ENCODE measurements at places on chromosomes 7 and 10.

GRCh38 chr7:105496521-105496920 lies 25.6 kb downstream of the PUS7 start:
- no peak for DNase-seq

DNA sequence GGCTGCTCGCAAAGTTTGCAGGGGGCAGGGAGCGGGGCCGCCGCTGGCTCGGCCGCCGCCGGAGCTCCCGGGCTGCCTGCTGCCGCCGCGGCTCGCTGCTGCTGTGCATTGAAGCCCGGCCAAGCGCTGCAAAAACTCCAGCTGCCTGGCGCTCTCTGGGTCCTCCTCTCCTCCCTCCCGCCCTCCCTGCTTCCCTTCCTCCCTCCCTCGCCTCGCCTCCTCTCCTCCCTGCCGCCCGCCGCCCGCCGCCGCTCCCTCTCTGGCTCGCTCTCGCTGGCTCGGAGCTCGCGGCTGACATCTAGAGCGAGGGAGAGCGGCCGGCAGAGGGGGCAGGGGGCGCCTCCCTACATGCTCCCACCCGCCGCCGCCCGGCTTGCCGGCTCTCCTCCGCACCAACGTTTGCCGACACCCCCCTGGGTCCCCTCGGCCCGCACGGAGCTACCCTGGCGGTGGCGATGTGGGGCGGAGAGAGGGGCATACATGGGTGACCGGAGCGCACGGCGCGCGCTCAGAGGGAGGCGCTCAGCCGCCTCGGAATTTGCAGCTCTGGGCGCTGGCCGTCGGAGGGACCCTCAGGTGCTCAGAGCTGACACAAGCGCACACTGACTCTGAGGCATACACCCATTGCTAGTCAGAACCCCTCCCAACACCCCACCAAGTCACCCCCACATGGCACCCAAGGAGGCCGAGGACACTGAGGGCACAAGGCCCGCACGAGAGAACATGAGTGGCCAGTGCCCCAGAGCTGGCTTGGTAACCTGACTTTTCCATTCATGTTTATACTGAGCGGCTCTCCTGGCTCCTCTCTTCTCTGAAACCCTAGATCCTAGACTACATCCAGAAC lies 1.2 kb upstream of the PLXNA4 start:
- DNase-seq = peak; percentile 90

GRCh38 chr10:51046654-51047053 lies 27.6 kb upstream of the PRKG1 start:
- DNase-seq = no peak

DNA sequence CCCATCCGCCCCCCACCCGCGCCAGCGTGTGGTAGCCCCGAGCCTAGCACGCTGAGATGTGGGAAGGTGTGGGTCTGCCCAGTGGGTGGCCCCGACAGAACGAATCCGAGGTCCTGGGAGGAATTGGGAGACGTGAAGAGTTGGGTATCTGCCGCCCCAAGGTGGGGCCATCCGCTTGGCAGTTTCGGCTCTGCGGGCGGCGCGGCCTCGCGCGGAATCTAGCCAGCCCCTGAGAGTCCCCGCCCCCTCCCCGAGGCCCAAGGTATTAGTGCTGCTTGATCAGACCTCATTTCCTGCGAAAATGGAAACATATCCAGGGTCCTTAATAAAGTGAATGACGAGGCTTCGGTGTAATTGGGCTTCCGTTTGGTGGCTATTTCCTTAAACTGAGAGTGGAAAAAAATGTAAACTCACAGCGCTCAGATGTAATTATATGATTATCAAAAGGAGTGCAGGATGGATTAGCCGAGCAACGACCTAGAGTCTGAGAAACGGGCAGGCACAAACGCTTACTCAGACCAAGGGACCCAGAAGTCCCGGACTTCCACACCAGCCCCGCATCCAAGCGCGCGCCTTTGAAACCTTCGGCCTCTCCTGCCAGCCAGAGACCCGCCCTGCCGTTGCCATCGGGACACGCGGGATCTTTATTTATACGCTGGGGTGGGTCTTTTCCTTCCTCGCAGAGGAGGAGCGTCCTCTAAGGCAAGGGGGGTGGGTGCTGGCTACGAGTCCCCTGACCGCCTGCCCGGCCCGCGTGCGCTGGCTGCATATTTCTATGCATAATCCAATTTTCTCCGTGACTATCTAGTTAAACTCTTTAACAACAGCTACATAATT lies 12.8 kb downstream of the LBX1 start:
- DNase-seq = no peak

GRCh38 chr7:155585951-155586350 lies 39.6 kb upstream of the CNPY1 start:
- DNase-seq = no peak

GRCh38 chr7:121366852-121367431 lies 29.2 kb downstream of the FAM3C start:
- no peak for DNase-seq

DNA sequence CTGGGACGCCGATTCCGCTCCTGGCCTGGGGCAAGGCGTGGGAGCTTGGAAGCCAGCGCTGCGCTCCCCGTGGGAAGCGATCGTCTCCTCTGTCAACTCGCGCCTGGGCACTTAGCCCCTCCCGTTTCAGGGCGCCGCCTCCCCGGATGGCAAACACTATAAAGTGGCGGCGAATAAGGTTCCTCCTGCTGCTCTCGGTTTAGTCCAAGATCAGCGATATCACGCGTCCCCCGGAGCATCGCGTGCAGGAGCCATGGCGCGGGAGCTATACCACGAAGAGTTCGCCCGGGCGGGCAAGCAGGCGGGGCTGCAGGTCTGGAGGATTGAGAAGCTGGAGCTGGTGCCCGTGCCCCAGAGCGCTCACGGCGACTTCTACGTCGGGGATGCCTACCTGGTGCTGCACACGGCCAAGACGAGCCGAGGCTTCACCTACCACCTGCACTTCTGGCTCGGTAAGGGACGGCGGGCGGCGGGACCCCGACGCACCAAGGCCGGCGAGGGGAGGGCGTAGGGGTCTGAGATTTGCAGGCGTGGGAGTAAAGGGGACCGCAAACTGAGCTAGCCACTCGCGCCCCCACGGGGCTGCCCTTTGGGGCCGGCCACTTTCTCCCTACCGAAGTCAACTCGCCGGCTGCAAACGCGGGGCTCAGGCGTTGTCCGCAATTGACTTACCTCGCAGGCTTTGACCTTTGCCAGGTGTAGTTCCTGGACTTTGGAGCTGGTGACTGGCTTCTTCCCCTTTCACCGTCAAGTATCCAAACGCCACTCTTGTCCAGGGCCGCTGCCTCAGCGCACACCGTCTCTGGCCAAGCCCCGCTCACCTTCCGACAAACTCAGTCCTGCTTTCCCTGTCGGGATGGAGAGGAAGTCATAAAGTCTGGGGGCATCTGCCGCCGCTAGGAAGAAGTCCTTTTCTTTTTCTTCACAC lies at the start of gene SCIN:
SCIN (plus strand) TSS at position 187 of the 928 bp plus-strand sequence; CDS start at position 254, 67 bp downstream.
- peak; percentile 47 for DNase-seq

- DNase-seq = no peak
These were observed 37.4 kb downstream of the PRKAG2 start for GRCh38 chr7:151839451-151839921.

- no peak for DNase-seq
These were observed 162.4 kb downstream of the AGMO start for GRCh38 chr7:15399441-15399840.

GRCh38 chr7:68622500-68622899 lies 975.8 kb upstream of the AUTS2 start:
- no peak for DNase-seq

DNA sequence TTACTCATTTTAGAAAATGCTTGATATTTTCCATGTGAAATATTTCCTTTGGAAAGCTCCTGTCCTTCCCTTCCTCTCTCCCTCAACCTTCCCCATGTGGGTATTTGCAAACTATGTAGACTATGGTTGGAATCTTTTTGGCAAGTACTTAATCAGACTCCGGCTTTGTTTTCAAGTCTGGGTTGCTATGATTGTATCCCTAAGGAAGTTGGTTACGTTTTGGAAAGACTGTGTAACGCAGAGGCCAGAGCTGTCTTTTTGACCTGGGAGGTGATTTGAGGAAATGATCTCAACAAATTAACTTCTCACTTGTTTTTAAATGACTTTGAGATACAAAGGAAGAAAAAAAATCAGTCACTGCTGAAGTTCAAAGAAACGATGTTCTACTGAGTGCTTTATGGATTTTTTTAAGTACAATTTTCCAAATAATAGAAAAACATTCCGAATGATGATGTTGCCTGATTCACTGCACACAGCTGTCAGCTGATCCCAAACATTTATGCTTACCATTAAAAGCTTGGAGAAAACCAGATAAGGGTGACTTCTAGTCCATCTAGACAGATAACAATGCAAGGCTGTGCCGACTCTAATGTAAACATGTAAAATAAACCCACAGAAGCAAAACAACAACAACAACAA lies 145.5 kb upstream of the CELF2 start:
- no peak for DNase-seq

GRCh38 chr10:17216217-17216900 lies 11.7 kb upstream of the VIM start:
- no peak for DNase-seq

DNA sequence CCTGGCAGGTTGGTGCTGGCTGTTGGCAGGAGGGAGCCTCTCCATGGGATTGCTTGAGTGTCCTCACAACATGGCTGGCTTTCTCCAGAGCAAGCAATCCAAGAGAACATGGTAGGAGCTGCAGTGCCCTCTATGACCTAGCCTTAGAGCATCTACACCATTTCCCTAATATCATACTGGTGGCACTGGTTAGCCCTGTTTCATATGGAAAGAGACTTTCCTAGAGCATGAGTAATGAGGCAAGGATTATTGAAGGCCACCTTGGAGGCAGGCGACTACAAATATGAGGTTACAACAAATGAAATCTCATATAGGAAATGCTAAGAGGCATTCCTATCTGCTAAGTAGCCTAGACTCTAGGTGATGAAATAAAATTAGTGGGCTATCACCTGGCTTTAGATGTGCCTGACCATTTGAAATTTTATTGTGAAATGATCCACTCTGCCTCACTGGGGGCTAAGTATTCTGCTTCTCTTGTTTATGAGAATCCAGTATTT lies 153.6 kb downstream of the RGS10 start:
- DNase-seq = no peak

GRCh38 chr10:113756940-113757543 lies 5.6 kb downstream of the PLEKHS1 start:
- DNase-seq = no peak

DNA sequence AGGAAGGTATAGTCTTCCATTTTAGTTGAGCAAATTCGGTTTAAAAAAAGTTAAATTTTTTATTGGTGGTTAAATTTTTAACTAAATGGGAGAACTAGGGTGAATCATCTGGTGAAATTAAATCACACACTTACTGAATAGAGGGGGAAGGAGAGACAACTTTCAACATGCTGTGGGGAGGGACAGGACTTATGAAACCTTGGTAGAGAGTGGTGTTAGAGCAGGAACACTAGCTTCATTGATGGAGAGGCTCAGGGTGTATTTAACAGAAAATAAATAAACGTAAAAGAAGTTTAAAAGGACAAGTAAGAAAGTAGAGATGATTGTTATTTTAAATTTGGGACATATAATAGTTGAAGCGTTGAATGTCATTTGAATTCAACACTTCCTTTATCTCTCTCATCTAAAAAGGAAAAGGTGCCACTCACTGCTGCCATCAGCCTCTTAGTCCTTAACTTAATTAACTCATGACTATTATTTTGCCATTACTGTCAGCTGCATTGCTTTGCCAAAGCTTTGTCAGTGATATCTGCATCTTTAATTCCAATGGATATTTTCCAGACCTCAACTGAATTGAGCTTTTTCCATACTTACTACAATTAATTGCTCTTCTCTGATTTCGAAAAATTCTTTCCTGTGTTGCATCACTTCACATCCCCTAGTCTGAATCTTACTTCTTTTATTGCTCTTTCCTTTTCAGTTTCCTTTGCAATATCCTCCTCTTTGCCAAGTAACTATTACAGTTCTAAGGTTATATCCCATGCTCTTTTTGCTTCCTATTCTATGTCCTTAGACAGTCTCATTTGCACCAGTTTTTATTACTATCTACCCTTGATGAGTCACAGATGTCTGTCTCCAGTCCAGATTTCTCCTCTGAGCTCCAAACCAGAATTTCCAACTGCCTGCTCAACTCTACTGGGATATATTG lies 71.7 kb downstream of the GNAT3 start:
- DNase-seq = no peak

DNA sequence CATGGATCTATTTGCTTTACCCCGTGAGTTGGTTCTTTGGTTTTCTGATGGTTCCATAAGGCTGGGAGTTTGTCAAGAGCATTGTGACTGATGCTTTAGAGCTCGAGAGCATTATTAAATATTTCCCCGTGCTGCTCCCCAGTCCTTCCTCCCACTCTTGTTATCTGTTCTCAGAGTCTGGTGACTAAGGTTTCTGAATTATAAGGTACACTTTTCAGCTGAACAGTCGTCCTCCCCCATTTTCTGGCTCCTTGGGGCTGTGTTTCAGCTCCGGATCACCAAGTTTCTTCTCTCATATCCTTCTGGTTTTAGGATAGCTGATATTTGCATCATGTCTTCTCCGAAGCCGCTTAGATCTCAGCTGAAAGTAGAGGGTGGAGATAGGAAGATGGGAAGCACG lies 57.8 kb upstream of the CACNB2 start:
- no peak for DNase-seq

DNA sequence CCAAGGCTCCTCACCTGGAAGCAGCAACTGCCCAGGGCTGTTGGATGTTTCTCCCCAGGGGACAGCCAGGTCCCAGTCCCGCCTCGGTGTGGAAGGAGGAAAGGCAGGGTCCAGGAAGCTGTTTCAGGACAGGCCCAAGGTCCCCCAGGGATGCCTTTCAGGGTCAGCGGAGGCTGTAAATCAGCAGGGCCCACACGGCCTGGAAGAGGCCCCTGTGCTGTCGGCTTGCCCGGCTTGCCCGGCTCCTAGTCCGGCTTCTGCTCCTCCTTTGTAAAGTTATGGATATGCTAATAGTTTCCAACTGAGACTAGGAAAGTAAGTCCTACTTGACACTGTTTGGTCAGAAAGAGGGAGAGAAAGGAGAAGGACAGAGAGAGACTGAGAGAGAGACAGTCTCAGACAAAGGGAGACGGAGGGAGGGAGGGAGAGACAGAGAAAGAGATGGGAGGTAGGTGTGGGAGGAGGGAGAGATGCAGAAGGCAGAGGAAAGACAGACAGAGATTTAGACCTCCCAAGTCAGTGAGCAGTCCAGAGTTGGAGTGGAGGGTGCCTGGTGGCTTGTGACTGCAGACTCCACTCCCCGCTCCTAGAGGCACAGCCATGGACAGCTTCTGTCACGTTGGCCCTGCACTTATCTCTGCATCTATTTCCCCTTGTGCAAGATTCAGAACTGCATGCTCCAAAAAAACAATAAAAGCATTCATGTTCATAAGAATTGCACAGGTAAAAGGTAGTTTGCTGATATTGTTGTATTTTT lies 10.5 kb downstream of the IKZF1 start:
- no peak for DNase-seq

GRCh38 chr7:38671911-38672905 lies 41.0 kb upstream of the AMPH start:
- DNase-seq = no peak

- no peak for DNase-seq
These were observed 9.6 kb upstream of the KIF5B start for GRCh38 chr10:32065856-32066255.

DNA sequence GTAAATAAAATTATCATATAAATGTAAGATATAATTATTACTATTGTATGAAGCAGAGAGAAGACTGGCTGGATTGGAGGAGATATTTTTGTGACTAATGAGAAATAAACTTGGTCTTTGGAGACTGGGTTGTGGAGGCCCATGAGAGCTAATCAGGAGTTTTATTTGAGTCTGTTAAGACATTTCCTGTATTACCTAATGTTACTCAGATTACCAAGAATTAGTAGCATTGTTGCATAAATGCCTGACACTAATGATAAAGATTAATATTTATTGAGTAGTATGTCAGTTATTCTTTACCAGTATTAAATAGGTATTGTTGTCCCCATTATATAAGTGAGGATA lies 7.1 kb downstream of the CCDC126 start:
- DNase-seq = no peak

All from left ventricle myocardium superior (tissue), 1 donor.